RCC 7860 (cell line): ENCODE measurements at places on chromosomes 6 and 20.

DNA sequence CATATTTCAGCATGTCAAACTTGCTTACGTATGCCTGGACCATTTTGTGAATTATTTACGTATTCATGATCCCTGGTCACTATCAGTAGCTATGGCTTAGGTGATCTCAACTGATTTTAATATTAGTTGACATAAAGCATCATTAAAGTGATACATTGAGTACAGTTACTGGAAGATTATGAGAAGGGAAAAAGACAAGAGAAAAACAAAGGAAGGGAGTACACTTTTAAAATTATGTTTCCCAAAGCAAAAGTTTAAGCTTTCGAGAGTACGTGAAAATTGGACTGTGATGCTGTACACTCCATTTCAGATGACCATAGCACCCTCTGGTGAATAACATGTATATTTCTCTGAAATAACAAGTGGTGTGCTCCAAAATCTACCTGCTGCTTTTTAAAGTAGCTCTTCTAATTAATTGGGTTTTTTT is 215.0 kb upstream of the HSF2 start:
- no peak for DNase-seq

DNA sequence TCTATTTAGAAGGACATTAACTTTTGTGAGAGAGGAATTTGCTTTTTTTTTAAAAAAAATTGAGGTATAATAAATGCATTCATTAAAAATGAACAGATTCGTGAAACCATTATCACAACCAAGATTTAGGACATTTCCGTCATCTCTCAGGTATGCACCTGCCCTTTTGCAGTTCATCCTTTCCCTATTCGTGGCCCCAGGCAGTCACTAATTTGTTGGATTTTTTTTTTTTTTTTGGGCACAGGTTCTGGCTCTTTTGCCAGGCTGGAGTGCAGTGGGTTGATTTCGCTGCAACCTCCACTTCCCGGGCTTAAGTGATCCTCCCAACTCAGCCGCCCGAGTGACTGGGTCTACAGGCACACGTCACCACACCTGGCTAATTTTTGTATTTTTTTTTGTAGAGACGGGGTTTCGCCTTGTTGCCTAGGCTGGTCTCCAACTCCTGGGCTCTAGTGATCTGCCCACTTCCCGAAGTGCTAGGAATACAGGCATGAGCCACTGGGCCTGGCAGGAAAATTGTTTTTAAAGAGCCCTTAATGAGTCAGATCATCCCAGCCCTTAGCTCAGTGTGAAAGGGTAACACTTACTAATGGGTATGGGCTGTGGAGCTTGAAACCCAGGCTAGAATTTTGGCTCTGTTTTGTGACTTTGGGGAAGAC is 9.2 kb downstream of the PHF3 start:
- peak; percentile 53 for DNase-seq

- no peak for DNase-seq
These were observed 868 bp downstream of the NCOA3 start for GRCh38 chr20:47502271-47503239.

- DNase-seq: no peak
These were observed 25.2 kb downstream of the DLL1 start for GRCh38 chr6:170265655-170266054.

- peak; percentile 63 for DNase-seq
These were observed 42.8 kb downstream of the RREB1 start for GRCh38 chr6:7150381-7151064.

GRCh38 chr6:109023356-109023925 is 71.2 kb downstream of the SESN1 start:
- DNase-seq: no peak

DNA sequence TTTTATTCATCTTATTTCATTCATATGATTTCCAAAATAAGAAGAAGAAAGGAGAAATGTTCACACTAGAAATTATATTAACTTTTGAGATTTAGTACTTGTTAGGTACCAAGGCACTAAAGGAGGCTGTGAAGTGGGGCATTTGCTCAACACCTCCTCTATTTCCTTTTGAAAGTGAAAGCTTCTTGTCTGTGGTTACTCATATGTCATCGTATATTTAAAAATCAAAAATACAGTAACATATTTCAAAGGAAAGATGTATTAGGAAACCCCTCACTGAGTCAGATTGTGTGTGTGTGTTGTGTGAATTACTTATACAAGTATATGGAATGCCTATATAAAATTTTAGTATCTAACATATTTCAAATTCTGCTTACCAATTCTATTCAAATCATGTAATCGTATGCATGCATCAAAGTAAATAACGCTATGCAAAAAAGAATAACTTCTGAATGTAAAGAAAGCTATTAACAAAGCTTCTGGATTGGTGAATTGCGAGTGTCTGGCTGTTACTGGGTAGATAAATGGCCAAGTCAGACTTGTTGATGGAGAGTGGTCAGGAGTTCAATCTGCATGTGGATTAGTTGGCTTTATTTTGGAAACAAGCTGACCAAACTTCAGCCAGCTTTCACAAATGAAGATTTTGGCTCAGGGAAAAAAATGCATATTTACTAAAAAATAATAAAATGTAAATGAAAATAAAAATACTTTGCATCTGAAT is 70.9 kb downstream of the PACRG start:
- no peak for DNase-seq

GRCh38 chr6:33592595-33593413 is 12.7 kb upstream of the BAK1 start:
- peak; percentile 57 for DNase-seq

- no peak for DNase-seq
These were observed 283.6 kb downstream of the QKI start for GRCh38 chr6:163698086-163698485.

- DNase-seq: no peak
These were observed 334.0 kb downstream of the THBS2 start for GRCh38 chr6:168919470-168920179.

DNA sequence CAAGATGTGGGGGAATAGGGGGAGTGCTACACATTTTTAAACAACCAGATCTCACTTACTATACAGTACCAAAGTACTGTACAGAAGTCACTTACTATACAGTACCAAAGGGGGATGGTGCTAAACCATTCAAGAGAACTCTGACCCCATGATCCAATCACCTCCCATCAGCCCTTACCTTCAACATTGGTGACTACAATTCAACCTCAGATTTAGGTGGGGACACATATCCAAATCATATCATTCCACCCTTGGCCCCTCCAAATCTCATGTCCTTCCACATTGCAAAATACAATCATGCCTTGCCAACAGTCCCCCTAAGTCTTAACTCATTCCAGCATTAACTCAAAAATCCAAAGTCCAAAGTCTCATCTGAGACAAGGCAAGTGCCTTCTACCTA is 49.9 kb upstream of the CD2AP start:
- DNase-seq: no peak

DNA sequence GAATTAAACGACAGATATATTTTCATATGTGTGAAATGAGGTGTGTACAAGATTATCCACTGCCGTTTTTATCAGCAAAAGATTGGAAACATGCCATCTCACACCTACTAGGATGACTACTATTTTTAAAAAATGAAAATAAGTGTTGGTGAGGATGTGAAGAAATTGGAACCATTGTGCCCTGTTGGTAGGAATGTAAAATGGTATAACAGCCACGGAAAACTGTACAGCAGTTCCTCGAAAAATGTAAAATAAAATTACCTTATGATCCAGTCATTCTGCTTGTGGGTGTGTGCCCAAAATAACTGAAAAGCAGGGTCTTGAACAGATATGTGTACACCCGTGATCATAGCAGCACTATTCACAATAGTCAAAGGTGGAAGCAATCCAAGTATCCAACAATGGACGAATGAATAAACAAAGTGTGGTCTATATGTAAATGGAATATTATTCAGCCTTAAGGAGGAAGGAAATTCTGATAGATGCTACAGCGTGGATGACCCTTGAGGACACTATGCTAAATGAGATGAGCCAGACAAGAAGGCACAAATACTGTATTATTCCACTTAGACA is 27.0 kb upstream of the CCN5 start:
- DNase-seq: no peak

GRCh38 chr6:53347250-53347920 is 1.4 kb downstream of the ELOVL5 start:
- peak; percentile 9 for DNase-seq

DNA sequence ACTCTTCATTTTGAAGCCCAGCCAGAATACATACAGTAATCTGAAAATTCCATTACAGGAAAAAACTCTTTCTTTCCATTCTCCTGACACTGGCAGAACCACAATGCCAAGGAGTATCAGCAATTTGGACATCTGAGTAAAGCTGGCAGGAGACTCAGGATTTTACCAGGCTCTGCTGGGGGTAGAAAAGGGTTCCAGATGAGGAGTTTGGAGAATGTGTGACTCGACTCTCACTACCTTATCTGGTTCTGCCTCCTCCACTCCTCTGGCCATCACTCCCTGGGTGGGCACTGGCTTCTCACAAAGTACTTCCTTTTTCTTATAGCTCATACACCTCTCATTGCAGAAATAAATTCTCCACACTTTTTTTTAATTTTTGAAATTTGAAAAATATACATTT is 10.6 kb upstream of the WFDC8 start:
- DNase-seq: peak; percentile 66

GRCh38 chr6:77461796-77462195 is 1.5 kb downstream of the HTR1B start:
- DNase-seq: no peak

DNA sequence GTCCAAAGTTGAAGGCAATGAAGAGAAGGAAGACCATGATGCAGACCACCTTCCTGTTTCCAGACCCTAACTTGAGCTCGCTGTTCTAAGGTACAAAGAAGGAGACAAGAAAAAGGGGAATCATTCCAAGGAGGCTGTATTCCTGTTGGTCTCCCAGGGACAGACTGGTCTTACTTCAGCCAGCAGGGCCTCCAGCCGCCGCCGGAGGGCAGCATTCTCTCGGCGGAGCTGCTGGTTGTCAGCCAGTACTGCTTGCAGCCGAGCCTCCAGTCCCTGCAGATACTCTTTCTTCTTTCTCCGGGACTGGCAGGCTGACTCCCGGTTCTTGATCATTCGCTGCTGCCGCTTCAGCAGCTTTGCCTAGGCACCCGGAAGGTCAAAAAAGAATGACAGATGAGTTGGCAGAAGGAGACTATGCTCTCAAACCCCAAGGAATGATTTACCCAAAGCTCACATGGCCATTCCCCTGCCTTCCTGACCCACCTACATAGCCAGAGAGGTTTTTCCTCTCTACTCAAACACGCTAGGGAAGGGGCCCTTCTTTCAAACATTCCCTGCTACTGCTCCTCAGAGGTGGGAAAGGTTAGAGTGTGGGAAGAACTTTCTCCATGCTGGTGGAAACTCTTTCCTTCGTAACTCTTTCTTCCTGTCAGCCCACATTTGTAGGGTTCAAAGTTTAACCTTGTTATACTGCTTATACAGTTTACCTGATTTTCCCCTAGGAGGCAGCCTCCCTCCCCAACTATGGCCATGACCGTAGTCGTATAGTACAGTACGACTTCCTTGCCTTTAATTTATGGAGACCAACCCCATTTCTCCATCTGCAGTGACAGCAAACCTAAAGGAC is 9.0 kb downstream of the ATF6B start:
- peak; percentile 44 for DNase-seq

GRCh38 chr6:20900389-20901160 is 366.3 kb downstream of the CDKAL1 start:
- no peak for DNase-seq

GRCh38 chr20:56175884-56176283 is 72.6 kb upstream of the MC3R start:
- no peak for DNase-seq

DNA sequence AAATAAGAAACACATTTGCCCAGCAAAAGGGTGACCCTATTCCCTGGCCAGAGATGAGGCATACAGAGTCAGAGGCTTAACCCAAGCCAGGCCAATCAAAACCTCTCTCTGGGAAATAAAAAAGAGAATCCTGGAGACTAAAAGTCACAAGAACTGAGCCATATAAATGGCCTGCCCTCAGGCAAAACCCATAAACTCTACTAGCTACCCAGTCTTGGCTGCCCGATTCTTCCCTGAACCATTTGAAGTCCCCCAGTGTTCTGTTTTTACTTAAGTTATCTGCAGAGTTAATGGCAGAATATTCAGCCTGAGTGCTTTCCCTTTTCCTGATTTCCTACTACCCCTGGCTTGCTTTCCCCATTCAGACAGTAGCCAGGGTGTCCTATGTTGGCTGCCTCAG is 13.9 kb downstream of the KCNK15 start:
- DNase-seq: no peak

- peak; percentile 26 for DNase-seq
These were observed 332.3 kb downstream of the BCKDHB start for GRCh38 chr6:80438772-80439171.

GRCh38 chr6:82277686-82278085 is 30.1 kb upstream of the IBTK start:
- no peak for DNase-seq

GRCh38 chr6:139354189-139354588 is 20.3 kb downstream of the CITED2 start:
- DNase-seq: no peak

GRCh38 chr6:40398034-40398691 is 189.0 kb downstream of the LRFN2 start:
- DNase-seq: no peak

- no peak for DNase-seq
These were observed 4.0 kb upstream of the BPI start for GRCh38 chr20:38299963-38300362.

DNA sequence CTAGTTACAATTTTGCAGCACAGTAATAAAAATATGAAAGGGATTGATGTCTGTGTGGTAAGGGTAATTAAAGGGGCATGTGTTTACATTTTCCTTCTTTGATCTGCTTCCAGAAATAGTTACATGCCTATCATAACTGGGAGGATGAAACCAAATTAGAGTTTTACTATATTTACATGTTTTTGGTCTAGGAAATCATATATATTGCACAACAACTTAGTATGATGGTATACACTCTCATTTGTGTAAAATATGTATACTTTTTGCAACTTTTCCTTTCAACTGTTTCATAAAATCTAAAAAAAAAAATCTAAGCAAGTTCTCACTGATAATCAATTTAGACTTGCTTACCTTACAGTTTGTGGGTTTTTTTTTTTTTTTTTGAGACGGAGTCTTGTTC is 32.2 kb downstream of the DCBLD1 start:
- no peak for DNase-seq

GRCh38 chr6:155120034-155120433 is 124.9 kb downstream of the TIAM2 start:
- no peak for DNase-seq
